Skin of body (tissue), 3 donors: ENCODE measurements at places on chromosomes 2 and 18.

GRCh38 chr2:207054521-207054920 lies 111.2 kb downstream of the KLF7 start:
- DNase-seq, result no peak

- DNase-seq, result peak; percentile 91
Observed at GRCh38 chr18:394987-395362, 105.5 kb downstream of the COLEC12 start.

DNA sequence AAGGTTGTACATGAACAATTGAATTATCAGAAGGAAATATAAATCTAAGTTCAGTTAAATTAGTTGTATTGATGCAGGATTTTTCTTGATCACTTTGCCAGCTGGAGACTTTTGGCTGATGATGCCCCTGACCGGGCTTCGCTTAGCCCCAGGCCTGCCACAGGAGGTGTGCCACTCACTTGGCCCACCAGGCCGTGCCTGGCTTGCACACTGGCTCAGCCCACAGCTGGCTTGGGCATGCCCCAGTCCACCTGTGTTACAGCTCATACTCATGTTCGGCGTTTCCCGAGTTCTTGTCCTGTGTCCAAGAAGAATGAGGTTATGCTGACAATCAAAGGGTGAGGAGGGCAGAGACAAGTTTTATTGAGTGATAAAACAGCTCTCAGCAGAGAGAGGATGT lies 773.9 kb upstream of the FANCL start:
- DNase-seq, result no peak

DNA sequence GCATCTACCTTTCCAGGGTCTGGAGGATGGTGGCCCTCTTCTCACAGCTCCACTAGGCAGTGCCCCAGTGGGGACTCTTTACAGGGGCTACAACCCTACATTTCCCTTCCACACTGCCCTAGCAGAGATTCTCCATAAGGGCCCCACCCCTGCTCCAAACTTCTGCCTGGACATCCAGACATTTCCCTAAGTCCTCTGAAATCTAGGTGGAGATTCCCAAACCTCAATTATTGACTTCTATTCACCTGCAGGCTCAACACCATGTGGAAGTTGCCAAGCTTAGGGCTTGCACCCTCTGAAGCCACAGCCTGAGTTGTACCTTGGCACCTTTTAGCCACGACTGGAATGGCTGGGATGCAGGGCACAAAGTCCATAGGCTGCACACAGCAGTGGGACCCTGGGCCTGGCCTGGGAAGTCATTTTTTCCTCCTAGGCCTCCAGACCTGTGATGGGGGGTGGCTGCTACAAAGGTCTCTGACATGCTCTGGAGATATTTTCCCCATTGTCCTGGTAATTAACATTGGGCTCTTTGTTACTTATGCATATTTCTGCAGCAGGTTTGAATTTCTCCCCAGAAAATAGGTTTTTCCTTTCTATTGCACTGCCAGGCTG lies 53.7 kb upstream of the ST3GAL5 start:
- no peak for DNase-seq

GRCh38 chr2:146992057-146992456 lies 852.8 kb upstream of the ACVR2A start:
- DNase-seq, result no peak

GRCh38 chr2:148960483-148960882 lies 78.0 kb upstream of the LYPD6B start:
- DNase-seq, result no peak

GRCh38 chr2:37318401-37318800 lies 6.2 kb downstream of the PRKD3 start:
- no peak for DNase-seq

GRCh38 chr2:124602759-124603158 lies 577.7 kb downstream of the CNTNAP5 start:
- no peak for DNase-seq

DNA sequence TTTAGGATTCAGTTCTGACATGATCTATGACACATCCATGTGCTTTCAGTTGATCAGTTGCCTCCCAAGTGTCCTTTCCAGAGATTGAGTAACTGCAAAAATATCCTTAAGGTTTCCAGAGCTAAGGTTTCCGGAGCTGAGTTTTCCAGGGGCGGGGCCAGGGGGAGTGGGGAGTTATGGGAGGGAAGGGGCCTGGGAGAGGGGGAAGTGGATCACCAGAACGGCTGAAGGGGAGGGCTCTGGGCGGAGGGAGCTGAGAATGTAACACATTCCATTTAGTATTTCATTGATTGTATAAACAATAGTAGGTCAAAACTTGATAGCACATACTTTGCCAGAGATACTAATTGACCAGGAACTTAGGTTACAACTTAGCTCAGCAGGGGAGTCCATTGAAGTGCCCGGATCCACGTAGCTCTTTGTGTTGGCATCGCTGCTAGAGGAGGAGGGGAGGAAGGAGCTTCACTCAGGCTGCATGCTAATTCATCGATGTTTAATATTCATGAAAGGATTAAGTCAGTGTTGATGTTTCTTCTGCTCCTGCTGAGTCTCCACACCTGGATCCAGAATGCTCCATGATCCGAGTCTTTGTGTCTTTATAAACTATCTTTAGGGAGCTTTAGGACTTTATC lies 289.8 kb downstream of the ALPK2 start:
- peak; percentile 84 for DNase-seq

GRCh38 chr2:143734507-143734906 lies 605.3 kb downstream of the ARHGAP15 start:
- DNase-seq, result no peak

GRCh38 chr2:10477443-10478297 lies 29.5 kb upstream of the ODC1 start:
- DNase-seq, result no peak

DNA sequence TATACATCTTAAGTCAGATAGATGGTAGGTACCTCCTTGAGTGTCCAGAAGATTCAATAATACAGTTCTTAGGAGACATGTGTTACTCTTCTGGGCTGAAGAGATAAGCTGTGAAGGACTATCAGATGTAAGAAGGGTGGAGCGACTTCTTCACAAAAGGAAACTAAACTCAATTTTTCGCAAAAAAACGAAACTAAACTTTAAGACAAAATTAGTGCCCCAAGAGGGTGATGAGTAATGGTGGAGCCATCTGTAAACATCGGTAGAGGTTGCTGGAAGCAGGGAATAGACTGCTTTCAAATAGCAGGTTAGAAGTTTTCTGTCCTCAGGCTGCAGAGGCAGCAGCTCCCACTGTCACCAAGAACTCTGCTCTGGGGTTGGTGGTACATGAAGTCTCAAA lies 111.6 kb upstream of the TACR1 start:
- no peak for DNase-seq

GRCh38 chr2:213751446-213751845 lies 467.2 kb downstream of the SPAG16 start:
- DNase-seq, result no peak

- DNase-seq, result no peak
Observed at GRCh38 chr2:67825476-67825875, 237.3 kb downstream of the C1D start.

- peak; percentile 35 for DNase-seq
Observed at GRCh38 chr2:100182494-100183361, 40.3 kb upstream of the AFF3 start.

DNA sequence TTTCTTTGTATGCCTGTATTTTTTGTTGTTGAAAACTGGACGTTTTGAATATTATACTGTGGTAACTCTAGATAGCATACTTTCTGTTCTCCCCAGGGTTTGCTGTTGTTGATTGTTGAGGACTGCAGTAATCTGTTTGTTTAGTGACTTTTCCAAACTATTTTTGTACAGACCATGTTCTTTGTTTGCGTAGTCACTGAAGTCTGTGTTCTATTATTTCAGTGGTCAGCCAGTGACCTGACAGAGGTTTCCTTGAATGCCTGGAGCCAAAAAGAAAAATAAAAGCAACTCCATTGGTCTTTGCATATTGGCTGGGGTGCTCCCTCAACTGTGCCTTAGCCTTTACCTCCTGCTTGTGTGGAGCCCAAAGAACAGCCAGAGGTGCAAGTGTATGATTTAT lies 42.7 kb upstream of the PHLPP1 start:
- no peak for DNase-seq

DNA sequence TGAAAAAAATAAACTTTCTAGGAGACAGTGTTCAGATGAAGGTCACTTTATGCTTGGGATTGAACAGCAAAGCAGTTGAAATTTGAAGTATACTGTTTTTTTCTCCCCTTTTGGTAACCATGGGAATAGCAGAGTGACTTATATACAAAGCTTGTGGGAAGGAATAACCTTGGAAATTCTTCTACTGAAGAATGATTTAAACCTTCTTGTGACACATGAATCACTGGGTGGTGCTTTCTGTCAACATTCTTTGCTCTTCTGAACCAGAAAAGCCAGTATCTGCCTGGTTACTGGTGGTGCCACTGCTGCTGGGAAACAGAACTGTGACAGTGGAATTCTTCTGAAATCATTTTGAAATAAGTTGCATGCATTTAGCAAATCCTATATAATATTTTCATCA lies 39.4 kb upstream of the RND3 start:
- DNase-seq, result peak; percentile 50

GRCh38 chr2:143601828-143602227 lies 472.6 kb downstream of the ARHGAP15 start:
- DNase-seq, result no peak

DNA sequence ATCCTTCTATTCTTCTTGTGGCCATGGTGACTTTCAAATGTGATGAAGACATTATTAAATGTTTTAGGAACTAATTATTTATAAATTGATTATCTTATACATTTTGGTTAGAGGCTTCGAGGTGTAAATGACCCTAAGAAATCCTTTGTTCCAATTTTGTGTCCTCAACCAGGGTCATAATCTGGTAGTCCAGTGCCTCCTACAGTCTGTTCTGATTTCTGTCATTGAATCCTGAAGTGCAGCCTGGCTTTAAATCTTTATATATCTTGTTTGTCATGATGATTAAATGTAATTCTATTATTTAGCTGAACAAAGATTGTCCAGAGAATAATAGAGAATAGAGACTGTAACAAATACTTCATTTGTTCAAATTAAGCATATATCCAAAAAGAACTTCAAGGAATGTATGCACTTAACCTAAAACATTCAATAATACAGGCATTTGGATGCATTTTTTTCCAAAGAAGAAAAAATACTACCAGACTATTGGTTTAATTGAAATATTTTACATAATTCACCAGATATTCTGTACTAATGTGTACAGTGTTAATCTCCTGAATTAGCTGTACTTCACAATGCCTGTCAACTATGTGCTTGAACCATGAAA lies 89.8 kb downstream of the PRPF40A start:
- peak; percentile 35 for DNase-seq

GRCh38 chr2:126825316-126825715 lies 73.4 kb upstream of the TEX51 start:
- no peak for DNase-seq

DNA sequence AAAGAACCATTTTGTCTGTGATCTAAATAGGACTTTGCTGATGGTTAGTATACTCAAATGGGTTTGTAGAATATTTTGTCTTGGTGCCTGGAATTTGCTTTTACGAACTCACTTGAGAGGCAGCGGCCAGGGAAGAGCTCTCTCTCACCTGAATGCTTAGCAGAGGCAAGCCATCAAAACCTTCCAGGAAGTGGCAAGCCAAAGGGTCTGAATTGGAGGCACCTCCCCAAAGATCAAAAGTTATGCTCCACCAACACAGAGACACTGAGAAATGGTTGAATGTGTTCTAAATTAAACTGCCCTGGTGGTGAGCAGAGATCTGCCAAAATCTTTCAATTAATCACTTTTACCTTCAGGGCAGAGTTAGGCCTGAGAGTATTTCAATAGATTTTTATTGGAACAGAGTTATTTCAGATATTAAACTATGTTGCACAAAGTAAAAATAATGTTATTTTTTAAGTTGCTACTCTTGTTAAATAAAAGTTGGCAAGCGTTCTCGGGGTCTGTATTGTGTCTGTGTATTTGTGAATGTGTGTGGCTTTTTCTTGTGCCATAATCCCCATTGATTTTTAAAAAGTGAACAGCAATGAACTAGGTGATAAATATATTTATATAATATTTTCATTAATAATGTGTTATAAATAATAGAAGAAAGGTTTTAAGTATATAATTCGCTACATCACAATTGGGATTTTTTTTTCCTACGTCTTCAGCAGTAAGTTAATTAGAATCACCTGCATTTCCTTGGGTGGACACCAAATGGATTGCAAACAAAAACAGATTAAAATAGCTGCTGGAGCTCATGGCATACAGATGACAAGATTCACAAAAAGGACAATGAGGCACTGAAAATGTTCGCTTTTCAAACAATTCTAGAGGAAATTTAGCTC lies 416.1 kb downstream of the ARHGAP15 start:
- peak; percentile 79 for DNase-seq

DNA sequence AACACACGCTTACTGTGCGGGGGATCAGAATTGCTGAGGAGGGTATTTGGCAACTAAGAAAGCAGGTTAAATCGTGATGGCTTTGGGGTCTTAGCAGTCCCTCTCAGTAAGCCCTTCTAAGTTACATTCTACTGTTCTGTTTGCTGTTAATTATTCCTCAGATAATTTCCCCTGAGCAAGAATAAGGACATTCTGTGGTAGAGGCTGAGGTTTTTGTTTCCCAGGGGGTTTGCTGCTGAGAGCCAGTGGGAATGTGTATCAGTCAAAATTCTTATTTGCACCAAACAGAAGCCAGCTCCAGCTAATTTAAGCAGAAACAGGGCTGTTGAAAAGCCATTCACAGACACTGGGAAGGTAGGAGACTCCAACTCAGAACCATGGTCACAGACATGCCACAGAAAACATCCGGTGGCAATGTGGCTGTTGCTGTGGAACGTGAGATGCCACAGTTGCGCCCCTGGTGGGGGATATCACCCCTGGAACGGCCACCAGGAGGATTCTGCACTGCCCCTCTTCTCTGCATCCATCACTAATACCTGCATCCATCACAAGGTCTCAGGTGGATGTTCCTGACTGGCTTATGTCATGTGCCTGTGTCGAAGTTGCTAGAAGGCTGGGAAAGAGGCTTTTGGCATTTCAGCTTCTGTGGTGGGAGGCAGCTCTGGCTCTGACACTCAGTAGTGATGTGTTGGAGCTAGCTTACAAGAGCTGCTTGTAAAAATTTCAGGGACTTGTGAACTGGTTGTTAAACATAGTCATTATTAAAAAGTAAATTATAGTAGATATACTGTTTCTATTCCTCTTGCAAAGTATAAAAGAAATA lies 23.2 kb downstream of the SLC4A3 start:
- DNase-seq, result no peak

DNA sequence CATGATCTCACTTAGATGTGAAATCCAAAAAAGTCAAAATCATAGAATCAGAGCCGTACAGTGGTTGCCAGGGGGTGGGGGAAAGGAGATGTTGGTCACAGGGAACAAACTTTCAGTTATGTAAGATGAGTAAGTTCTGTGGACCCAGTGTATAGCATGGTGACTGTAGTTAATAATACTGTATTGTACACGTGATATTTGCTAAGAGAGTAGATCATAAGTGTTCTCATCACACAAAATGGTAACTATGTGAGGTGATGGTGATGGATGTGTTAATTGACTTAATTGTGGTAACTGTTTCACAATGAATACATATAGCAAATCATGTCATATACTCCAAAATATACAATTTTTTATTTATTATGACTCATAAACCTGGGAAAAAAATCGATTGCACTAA lies 202.1 kb upstream of the SMAD7 start:
- DNase-seq, result no peak

DNA sequence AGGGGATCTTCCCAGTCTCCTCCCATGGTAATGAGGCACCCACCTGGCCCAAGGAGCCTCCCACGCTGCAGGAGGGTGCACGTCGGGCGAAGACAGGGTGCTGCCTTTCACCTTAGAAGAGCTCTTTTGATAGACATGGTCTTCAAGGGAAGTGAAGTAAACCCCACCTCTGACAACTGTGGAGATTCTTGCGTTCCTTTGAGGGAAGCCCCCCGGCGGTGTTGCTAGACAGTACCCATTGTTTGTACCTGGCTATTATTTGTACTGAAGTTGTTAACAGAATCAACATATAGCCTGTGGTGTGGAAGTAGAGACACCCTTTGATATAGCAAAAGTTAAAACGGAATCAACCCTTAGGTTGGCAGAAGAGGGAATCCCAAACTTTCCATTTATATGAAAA lies 648.0 kb downstream of the GALR1 start:
- no peak for DNase-seq
